CD14-positive monocyte (primary cell): ENCODE measurements at places on chromosomes 3 and 15. TPM values are rescaled to one million over a fixed set of nuclear protein-coding genes. Genes with fewer than 3 reads are reported as not detected.

FBXO40 gene
- polyA plus RNA-seq = not detected

C3orf80 gene
- not detected for polyA plus RNA-seq

- DNase-seq = no peak
Observed at GRCh38 chr3:67551361-67552016, 102.9 kb downstream of the SUCLG2 start.

DNA sequence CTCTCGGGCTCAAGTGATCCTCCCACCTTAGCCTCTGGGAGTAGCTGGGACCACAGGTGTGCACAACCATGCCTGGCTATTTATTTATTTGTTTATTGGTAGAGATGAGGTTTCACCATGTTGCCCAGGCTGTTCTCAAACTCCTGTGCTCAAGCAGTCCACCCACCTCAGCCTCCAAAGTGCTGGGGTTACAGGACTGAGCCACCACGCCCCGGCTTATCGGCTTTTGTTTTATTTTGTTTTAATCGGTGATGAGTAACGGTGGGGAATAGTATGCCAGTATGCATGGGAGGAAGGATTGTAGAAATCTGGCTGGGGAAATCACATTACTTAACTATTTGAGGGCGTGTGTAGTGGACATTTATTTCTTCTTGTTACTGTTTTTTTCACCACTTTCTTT, 451.0 kb upstream of the GOLIM4 start:
- DNase-seq = no peak
